ENCODE measurements at places on chromosomes 7 and 10.

- DNase-seq: no peak
These were observed 28.8 kb upstream of the INPP5A start for GRCh38 chr10:132508581-132509443.

- DNase-seq: no peak
These were observed 48.7 kb downstream of the SEMA3A start for GRCh38 chr7:84145892-84146291.

DNA sequence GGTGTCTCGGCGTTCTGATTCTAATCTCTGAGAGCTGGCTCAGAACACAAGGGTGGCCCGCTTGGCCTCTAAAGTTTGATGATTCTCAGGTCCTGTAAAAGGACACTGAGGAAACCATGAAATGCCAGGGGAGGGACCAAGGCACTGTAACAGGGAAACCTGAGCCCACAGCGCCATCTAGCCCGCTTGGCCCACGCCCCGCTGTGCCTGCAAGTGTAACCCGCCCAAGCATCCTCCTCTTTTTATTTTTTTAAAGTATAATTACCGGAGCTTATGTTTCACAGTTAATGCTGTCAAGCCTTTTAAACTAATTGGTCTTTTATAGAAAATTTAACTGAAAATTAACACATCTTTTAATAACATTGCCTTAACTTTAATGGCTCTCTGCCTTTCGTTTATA, 734.7 kb downstream of the KCNMA1 start:
- DNase-seq: no peak

- DNase-seq: no peak
These were observed 655.4 kb upstream of the MKI67 start for GRCh38 chr10:128781637-128782036.

GRCh38 chr7:73802459-73802858, 28.3 kb upstream of the CLDN4 start:
- DNase-seq: no peak

DNA sequence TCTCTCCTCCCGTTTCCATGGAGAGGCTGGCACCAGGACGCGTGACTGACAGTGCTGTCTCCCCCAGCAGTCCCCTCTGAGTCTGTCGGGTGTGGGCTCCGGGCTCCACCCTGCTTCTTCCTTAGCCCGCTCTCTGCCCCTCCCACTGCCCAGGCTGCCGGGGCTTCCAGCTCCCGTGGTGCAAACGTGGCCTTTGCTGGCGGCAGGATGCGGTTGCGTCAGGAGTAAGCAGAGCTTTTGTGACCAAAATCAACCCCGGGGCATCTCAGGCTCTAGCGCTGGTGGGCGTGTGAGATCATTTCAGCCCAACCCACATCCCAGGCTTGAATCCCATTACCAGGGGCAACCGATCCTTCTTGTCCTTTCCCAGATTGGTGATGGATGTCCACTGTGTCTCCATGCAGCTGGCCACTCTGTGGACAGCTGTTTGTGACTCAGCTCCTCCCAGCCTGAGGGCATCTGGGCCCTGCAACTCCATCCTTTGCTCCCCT, 28.2 kb downstream of the PTPRE start:
- no peak for DNase-seq

DNA sequence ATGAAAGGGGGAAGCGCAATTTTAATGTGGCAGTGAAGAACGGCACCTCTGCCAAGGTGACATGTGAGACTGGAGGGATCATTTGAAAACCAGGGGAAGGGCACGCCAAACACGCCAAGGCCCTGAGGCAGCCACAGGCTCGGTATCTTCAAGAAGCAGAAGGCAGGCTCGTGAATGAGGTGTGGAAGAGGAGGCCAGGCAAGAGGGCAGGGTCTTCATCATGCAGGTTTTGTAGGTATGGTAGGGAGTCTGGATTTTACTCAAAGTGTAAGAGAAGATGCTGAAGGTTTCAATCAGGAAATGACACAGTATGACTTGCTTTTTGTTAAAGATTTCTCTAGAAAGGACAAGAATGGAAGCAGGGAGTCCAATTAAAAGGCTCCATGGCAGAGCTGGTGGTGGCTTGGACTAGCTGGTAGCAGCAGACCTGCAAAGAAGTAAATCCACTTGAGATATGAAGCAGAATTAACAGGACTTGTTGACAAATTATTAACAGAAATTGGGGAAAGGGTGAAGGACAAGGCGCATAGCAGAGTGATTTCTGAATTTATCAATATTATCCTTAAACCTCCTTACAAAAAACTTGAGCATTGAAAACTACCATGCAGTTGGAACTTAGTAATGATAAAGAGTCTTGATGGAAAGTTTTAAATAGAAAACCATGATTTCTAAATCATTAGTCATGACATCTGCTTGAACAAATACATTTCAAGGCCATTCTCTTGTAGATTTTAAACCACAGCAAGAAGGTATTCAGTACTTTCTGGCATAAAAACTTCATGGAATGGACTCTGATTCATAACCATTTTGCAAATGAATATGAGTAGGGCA, 70.4 kb downstream of the COA1 start:
- DNase-seq: peak; percentile 36

DNA sequence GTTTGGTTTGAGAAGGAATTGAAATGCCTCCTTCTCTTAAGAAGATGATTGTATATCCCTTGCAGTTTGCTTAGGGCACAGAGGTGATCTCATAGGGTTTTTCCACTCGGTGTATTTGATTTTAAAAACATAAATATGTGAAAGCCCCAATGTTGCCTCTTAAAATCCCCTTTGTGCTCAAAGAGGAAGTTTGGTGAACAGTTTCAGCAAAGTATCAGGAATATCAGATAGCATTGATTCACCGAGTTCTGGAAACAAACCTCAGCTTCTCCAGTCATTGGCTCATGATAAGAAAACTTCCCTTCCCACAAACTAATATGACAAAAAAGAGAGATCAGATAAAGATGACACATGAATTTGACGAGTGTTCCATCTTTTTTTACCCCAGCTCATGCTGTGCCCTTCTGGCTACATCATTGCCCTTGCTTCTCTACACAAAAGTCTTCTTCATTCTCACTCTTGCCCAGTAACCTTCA, 20.1 kb upstream of the SMNDC1 start:
- no peak for DNase-seq

DNA sequence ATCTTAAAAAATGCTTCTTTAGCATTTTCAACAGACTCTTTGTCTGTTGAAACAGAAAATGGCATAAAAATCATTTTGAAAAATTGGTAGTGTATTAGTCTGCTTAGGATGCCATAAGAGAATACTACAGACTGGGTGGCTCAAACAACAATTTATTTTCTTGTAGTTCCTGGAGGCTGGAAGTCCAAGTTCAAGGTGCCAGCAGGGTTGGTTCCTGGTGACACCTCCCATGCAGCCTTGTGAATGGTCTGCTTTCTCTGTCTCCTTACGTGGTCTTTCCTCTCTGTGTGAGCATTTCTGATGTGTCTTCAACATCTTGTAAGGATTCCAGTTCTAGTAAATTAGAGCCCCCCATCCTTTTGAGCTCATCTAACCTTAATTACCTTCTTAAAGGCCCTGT, 26.1 kb upstream of the RAB11FIP2 start:
- DNase-seq: no peak

Data from endothelial cell of umbilical vein (primary cell).